ENCODE measurements at places on chromosomes 7 and 10.
A peak's percentile ranks its signal among the peaks of the same experiment; 100 is the strongest.

GRCh38 chr7:158192184-158192835 lies 395.3 kb downstream of the PTPRN2 start:
- DNase-seq, result no peak

GRCh38 chr10:119759832-119760231 lies 34.0 kb downstream of the INPP5F start:
- no peak for DNase-seq

GRCh38 chr10:36448760-36449691 lies 676.4 kb upstream of the ANKRD30A start:
- DNase-seq, result no peak

- DNase-seq, result no peak
These were observed 176.8 kb downstream of the DNAJC1 start for GRCh38 chr10:21826725-21827124.

GRCh38 chr7:47508389-47509380 lies 73.2 kb downstream of the TNS3 start:
- DNase-seq, result no peak

DNA sequence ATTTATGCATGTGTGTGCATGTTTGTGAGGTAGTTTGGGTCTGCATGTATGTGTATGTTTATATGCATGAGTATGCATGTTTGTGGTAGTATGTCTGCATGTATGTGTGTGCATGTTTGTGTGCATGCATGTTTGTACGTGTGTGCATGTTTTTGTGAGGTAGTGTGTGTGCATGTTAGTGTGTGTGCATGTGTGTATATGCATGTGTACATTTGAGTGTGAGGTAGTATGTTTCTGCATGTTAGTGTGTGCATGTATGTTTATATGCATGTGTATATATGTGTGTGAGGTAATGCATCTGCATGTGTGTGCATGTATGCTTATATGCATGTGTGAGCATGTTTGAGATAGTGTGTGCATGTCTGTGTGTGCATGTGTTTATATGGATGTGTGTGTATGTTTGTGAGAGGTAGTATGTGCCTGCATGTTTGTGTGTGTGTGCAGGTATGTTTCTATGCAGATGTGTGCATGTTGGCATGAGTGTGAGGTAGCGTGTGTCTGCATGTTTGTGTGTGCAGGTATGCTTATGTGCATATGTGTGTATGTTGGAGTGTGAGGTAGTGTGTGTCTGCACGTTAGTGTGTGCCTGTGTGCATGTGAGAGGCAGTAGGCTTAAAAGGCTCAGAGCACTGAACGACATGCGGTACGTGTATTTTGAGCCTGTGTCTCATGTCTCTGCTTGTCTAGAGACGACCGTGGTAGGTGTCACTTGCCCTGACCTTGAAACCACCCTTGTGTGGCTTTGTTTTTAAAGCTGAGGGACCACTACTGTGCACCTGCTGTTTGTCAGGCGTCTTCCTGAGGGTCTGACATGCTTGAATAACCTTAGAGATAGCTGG lies 43.7 kb downstream of the PFKP start:
- DNase-seq, result no peak

GRCh38 chr7:47587351-47587750 lies 5.4 kb upstream of the TNS3 start:
- DNase-seq, result no peak

- DNase-seq, result no peak
These were observed 54.2 kb downstream of the MET start for GRCh38 chr7:116726149-116726548.

- no peak for DNase-seq
These were observed 1.6 kb upstream of the SEPHS1 start for GRCh38 chr10:13349463-13350274.

- peak; percentile 55 for DNase-seq
These were observed 627 bp downstream of the DUSP5 start for GRCh38 chr10:110498087-110498981.

DNA sequence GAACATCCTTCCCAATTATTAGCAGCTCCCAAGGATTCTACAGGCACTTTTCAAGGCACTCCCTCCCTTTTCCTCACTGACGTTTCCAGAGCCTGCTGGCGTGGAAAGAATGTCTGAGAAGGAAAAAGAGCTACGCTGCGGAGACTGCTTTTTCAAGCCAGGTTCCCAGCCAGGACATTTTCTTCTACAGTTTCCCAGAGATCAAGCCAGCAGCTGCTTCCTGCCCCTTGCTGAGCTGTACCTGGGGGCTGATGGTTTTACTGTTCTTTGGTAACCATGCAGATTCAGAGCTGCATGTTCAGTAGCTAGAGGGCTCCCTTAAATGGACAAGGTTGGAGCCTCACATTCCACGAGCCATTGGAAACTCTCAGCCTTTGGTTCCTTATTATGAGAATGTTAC lies 133.4 kb downstream of the EVX1 start:
- DNase-seq, result no peak

DNA sequence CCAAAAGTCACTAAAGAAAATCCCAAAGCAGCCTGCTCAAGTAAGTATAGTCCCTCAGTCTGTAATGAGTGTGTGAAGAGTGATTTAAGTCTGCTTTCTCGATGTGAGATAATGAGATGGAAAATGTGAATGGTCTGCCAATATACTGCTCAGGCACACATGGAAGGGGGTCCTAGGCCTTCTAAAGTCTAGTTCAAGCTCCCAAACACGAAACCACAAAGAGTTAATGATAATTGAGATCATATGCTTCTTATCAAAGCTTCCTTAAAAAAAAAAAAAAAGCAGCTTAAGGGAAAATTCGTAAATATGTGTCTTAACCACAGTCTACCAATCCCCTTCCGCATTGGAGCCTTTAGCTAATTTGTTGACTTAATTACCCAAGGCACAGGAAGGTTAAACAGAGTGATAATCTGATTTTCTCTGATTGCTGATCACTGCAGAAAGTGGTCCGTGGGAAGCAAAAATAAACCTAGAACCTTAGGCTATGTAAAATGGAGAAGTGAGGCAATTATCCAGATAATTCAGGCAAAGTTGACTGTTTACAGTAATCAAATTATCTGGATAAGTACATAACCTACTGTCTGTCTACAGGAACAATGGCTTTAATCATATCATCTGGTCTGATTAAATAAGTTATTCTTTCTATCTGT lies 172.9 kb downstream of the MBL2 start:
- no peak for DNase-seq

GRCh38 chr7:158495786-158496185 lies 91.8 kb downstream of the PTPRN2 start:
- DNase-seq, result no peak

GRCh38 chr7:99218406-99219184 lies 10.7 kb upstream of the KPNA7 start:
- no peak for DNase-seq

- DNase-seq, result no peak
These were observed 1.1 kb upstream of the KLF14 start for GRCh38 chr7:130734815-130735716.

- no peak for DNase-seq
These were observed 1.1 kb upstream of the HBP1 start for GRCh38 chr7:107167483-107168232.

DNA sequence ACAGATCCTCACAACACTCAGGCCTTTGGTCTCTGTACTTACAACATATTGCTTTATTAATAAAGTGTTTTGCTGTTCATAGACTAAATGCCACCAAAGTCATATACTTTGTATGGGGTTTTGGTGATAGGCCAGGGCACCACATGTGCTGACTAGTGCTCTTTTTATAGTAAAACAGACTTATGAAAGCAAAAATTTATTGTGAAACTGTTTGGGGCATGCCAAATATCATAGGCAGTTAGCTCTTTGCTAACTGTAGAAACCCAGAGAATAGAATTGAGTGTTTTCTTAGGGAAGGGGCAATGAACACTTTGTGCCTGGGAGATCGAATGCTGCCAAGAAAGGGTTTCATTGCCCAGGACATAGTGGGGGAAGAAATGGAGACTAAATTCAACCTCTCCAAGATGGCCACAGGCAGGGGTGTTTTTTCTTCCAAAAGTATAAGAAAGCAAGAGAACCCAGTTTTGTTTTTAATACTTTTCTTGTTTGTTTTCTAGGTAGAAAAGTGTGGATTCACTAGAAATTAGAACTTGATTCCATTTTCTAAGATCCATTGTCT lies 142.7 kb downstream of the TRIL start:
- no peak for DNase-seq

DNA sequence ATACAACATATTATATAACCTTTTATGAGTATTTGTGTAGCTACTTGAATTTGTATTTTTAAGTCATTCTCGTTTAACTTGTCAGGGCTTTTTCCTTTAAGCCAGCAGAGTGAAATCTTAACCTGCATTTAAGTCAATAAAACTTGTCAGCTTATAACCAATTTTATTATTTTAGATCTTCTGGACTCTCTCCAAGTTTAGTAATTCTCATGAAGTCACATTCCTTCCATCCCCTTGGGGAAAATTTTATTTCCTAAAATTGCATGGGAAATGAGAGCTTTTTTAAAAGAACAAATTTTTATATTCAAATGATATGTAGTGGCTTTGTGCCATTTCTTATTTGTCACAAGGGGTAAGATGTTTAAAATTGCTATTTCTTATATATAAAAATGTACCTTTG lies 74.0 kb downstream of the SEPTIN7 start:
- no peak for DNase-seq

- no peak for DNase-seq
These were observed 101.1 kb downstream of the LYZL1 start for GRCh38 chr10:29389935-29390334.

- no peak for DNase-seq
These were observed 250.0 kb upstream of the KLF6 start for GRCh38 chr10:4034907-4035598.

DNA sequence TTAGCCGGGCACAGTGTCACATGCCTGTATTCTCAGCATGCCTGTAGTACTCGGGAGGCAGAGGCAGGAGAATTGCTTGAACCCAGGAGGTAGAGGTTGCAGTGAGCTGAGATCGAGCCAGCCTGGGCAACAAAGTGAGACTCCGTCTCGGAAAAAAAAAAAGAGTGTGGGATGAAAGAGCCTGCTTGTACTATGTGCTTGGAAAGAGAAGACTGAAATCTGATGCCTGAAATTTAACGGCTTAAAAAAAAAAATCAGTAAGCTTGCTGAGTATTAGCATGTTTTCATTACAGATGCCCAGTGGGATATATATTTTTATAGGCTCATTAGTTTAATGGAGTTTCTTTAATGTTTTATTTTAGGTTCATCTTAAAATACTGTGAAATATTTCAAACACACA lies 4.2 kb downstream of the NT5C2 start:
- no peak for DNase-seq

DNA sequence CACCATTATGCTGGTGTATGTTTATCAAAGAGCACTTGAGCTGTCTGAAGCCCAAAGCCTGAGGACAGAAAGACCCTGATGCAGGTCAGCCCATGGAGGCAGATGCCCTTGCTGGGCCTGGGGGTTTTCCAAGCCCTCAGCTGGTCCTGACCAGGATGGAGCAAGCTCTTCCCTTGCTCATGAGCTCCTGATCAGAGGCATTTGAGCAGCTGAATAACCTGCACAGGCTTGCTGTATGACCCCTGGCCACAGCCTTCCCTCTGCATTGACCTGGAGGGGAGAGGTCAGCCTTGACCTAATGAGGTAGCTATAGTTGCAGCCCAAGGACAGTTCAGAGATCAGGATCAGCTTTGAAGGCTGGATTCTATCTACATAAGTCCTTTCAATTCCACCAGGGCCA lies 13.0 kb downstream of the AQP1 start:
- DNase-seq, result no peak
